ENCODE measurements at places on chromosomes 13 and 19.

DNA sequence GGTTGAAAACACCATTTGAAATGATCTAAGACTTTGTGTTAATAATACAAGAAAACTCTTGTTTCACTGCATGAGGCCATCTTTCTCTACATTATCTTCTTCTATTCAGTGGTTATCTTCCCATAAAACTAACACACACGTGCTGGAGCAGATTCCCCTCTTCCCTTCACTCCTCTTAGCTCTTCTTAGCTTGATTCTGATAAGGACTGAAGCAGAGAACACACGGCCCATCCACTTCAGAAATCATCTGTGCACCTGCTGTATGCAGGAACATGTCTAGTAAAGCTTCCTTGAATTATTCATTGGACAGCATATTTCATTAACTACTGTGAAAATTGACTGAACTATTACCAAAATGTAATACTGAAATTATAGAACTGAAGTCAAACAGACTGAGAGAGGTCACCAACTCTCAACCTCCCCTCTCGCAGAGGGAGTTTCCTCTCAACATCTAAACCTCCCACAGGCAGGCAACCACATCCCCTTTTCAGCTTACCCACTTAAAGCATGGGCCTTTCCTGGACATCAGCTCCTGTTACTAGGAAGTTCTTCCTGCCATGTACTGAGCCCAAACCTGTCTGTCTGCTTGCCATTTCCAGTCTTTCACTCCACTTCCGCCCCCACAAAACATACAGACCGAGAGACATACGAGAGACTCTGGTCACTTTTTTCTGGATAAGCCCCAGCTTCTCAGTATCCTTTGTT lies 113.9 kb downstream of the CRYL1 start:
- DNase-seq: no peak

DNA sequence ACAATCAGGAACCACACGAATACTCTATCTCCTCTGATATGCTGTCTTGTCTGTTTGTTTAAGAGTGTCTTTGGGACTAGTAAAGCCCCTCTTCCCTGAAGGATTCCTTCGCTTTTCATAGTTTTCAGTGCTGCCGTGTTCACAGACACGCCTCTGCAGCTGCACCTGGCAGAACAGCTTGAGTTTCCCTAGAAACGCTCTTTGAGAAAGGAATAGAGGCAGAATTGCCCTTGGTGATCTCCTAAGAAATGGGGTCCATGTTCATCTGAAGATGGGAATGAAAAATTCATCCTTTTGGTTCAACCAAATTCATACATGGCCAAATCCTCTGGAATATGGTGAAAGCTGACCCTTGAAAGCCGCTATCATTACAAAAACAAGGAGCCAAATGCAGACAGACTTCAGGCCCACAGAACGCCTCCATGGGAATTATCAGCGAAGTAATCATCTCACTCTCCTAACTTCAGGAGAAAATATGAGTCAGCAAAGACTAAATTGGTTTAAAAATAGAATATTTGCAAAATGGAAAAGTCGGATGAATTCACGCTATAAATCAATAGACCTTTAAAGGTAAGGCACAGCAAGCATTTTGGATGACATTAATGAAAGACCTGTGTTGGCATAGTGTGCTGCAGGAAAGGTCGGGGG lies 5.5 kb downstream of the SACS start:
- no peak for DNase-seq

DNA sequence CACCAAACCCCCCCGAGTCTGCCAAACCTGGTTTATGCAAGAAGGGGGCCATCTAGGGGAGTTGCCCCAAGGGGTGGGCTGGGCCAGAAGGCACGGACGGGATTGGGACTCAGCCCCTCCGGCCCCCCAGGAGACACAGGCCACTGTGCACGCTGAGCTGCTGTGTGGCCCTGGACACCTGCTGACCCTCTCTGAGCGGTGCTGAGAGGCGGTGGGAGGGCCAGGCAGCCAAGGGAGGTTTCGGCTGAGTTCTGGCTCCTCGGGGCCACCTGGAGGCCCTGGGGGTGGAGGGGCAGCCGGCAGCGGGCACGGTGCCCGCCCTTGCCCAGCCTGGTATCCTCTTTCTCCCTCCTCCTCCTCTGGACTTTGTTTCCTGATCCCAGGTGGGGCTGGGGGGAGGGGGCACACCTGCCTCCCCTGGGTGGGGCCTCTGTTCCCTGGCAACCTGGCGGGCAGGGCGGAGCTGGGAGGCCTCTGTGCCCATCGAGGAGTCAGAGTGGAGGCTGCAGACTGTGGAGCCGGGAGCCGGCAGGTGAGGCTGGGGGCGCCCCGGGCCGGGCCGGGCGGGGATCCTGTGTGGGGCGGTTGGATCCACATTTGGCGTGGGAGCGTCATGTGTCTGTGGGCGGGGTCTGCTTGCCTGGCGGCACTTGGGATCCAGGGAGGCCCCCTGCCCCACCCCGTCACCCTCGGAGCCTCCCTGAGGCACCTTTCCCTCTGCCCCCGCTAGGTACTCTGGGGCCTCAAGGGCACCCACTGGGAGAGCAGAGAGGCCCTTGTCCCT lies at the start of gene MISP:
Gene MISP (plus strand): TSS at position 473 of the 784 bp plus-strand sequence. CDS start 5,835 bp downstream, outside the sequence.
- DNase-seq: peak; percentile 87

DNA sequence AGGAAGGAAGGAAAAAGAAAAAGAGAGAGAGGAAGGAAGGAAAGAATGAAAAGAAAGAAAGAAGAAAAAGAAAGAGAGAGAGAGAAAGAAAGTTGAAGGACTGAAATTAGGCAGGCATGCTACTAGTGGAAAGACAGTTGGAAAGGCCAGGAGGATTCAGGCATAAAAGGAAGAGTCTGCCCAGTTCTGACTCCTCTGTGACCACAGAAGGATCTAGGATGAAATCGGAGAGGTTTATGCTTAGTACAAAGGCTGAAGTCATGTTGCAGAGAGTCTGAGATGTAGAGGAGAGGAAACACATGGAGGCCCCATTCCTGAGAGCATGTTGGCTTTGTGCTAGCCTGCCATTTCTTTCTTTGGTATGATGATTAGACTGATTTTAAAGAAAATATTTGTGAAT lies 246.5 kb upstream of the ARGLU1 start:
- DNase-seq: no peak

DNA sequence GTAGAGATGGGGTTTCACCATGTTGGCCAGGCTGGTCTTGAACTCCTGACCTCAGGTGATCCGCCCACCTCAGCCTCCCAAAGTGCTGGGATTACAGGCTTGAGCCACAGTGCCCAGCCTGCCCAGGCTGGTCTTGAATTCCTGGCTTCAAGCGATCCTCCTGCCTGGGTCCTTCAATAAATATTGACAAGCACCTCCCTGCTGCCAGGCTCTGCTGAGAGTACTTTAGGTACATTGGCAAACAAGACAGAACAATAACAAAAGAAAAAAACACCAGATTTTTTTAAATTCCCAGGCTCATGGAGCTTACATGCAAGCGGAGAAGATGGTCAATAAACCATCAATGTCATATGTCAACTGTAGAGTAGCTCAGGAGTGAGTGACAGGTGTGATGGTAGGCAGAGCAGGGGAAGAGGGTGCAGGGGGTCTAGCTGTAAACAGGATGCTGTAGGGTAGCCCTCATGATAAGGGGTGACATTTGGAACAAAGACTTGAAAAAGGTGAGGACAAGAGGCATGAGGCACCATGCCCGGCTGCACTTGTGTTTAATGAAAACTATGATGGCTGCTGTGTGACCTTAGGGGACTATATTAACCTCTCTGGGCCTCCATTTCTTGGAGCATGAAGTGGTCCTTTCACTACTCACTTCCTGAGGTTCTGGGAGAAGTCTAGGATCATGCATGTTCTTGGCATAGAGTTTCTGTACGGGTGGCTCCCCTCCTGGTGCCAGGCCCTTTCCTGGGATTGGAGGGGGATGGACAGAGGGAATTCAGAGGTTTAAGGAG lies 19.6 kb downstream of the SULT2B1 start:
- no peak for DNase-seq

DNA sequence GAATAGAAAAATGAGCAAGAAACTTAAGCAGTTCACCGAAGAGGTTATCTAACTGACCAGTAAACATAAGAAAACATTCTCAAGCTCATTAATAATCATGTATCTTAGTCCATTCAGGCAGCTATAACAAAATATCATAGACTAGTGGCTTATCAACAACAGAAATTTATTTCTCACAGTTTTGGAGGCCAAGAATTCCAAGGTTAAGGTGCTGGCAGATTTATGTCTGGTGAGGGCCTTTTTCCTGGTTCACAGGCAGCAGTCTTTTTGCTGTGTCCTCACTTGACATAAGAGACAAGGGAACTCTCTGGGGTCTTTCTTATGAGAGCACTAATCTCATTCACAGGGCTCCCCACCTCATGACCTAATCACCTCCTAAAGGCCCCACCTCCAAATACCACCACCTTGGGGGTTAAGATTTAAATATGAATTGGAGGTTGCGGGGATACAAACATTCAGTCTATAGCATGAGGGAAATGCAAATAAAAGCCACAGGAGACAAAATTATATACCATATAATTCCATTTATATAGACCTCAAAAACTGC lies 123.6 kb downstream of the ZAR1L start:
- DNase-seq: no peak

- DNase-seq: no peak
Measured at GRCh38 chr19:45160870-45161737, at the start of gene NKPD1. Gene NKPD1 (minus strand): TSS chr19:45160982. CDS start chr19:45160150, 832 bp downstream.

- no peak for DNase-seq
Measured at GRCh38 chr19:47272448-47273312, 2.0 kb upstream of the INAFM1 start.

DNA sequence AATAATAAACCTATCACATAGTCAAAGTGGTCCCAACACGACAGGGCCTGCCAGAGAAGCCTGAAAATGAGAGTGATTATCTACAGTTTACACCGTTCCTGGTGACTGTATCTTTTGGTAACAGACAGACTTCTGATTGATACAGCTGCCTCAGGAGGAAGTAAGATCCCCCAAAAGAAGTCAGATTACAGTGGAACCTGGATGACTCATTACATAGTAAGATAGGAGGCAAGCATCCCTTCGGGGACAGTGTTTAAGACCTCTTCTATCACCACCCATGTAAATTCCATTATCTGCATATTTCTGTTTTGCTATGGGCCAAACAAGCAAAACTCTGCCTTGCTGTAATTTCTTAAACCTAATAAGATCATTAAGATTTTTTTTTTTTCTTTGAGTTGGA lies 44.0 kb upstream of the FLT1 start:
- no peak for DNase-seq

DNA sequence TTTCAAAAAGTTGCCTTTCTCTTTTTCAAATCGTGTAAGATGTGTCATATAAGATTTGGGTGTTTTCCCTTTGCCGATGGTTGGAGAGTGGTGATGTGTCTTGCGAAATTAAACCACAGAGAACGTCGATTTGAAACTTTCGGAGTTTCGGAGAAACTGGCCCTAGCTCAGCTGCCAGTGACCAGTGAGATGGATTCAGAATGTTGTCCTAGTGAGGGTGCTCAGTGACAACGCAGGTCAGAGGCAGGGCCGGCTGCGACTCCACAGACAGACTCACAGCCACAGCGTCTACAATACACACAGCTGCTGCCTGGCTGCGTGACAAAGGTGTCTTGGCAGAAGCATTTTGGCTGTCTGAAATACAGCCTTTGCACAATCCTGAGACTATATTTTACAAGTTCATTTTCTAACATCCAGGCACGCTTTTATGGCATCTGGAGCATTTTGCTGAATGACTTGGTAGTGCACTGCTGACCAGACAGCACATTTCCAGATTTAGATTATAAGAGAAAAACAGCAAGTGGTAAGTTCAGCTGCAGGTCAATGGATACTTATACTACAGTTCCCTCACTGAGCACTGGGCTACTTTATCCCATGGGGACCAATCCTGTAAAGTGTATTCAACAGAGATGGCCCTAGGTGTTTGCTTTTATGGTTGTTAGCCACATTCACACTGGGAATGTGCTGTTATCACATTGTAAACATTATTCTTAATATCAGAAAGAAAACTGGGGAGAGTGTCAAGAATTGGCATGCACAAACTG lies 207.5 kb downstream of the KCNRG start:
- peak; percentile 67 for DNase-seq

- no peak for DNase-seq
Measured at GRCh38 chr13:20373861-20374260, 141.7 kb upstream of the GJB6 start.

DNA sequence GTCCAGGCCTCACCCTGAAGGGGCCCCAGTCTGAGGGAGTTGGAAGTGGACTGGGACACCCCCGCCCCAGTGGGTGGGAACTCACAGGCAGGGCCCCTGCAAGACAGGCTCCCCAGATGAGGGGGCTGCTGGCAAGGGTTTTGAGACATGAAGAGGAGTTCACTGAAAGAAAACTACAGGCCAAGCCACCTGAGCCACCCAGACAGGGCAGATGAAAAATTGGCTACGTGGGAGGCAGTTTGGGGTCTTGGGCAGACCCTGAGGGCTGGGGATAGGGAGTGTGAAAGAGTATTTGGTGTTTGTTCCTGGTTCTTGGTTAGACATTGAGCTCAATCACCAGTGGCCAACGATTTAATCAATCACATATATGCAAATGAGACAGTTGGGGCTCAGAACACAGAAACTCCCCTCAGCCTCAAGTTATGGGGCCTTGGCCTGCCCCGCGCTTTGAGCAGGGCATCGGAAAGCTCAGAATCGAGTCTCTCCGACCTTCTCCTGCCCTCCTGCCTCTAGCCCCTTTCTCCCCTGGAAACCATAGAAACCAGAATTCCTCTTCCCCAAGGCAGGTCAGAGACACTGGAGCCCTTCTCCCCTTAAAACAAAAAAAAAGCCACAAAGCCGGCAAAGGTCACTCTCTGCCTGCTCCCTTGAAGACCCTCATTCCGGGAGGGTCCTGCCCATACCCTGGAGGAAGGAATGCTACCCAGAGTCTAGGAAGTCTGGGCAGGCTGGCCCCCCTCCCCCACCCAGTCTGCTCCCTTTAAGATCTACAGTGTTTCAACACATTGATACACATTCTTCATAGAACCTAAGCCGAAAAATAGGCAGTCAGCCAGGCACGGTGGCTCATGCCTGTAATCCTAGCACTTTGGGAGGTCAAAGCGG lies 1.3 kb upstream of the ISYNA1 start:
- DNase-seq: no peak

- no peak for DNase-seq
Measured at GRCh38 chr19:31570718-31571117, 221.5 kb upstream of the TSHZ3 start.

DNA sequence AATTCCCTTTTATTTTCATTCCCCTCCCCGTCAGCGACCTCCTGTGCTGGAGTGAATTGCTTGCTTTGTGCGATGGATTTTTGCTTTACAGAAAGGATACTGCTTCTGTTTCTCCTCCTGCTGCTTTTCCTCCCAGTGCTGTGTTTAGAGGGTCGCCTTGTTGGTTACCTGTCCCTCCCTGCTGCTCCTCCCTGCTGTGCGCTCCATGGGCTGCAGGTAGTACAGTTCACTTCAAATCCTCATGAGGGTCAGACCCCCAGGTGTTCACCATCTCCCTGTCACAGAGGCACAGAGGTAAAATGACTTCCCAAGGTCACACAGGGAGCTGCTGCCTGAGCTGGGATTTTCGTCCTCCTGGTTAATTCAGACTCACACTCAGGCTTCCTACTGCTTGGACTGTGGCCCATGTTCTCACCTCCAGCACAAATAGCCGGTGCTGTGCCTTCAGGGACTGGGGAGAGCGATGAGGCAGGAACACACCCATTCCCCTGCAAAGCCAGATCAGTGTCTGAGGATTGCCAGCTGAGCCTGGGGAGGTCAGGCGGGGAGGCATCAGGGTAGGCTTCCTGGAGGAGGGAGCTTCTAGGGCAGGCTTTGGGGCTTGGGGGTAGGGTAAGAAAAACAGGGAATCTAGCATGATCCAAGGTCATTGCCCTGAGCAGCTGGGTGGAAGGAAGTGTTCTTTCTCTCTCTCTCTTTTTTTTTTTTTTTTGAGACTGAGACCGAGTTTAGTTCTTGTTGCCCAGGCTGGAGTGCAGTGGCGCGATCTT lies 14.4 kb downstream of the BICRA start:
- no peak for DNase-seq
